ENCODE measurements at places on chromosomes 11 and 22. TPM values are rescaled to one million over a fixed set of nuclear protein-coding genes. Genes with fewer than 3 reads are reported as not detected.

TMEM25 gene
- total RNA-seq, result 8.1 TPM

PAMR1 gene
- 7.0 TPM for total RNA-seq

C11orf21 gene
- total RNA-seq, result 2.0 TPM

PARVG gene
- total RNA-seq, result 5.7 TPM

MPPED2 gene
- 9.0 TPM for total RNA-seq

SNX32 gene
- 1.4 TPM for total RNA-seq

THY1 gene
- total RNA-seq, result 25.1 TPM

ACP2 gene
- total RNA-seq, result 18.8 TPM

CALCA gene
- total RNA-seq, result not detected

ZNF280A gene
- total RNA-seq, result not detected

Measured in skin of body (tissue), 3 donors.